ENCODE measurements at places on chromosomes 5 and 9.

GRCh38 chr5:40572937-40573336 is 106.8 kb upstream of the PTGER4 start:
- DNase-seq, result no peak

- DNase-seq, result no peak
Measured at GRCh38 chr5:36238502-36239295, 3.0 kb downstream of the NADK2 start.

GRCh38 chr5:171632616-171633015 is 153.0 kb upstream of the SMIM23 start:
- DNase-seq, result no peak

DNA sequence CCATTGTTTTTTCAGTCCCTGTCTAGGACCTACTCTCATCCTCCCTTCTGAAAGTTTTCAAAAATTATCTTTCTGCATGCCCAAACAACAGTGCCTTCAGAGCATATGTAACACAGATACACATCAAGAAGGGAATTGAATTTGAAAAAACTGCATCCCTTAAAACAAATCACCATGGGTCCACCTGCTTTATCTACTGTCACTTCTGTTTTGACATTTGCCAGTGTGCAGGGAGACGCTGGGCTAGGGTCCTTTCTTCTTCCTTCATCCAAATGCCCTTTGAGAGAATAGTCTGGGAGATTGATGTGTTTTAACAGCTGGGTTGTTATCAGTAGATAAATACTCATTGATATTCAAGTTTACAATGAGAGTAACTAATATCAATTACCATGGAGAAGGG is 1630.1 kb downstream of the MAT2B start:
- DNase-seq, result no peak

DNA sequence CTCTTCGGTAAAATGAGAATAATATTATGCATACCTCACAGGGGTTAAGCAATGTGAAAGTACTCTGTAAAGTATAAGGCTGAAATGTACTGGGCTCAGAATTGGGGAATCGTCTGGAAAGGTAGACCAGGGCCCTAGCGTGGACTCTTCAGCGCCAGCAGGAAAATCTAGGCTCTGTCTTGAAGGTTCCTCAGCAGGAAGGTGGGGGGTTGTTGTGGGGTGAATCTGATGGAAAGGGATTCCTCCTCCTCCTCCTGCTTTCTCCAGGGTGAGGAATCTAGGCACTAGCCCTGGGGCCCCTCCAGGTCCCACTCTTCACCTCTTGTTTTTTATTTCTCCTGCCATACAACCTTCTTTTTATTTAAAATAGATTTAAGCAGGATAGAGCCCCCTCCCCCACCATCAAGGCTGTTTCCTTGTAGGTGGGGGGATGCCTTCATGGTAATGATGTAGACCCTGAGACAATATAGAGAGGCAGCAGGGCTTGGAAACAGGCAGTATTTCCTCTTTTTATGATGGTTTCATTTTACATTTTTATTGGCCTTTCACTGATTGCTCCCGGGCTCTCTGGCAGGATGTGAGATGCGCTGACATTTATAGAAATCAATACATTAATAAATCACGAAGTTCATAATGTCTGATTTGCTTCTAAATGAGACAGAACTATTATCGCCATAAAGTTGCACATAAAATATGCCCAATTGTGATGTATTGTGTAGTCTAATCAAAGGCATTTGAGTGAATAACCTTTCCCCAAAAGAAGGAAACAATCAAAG is 78.9 kb upstream of the GABRP start:
- no peak for DNase-seq

- no peak for DNase-seq
Measured at GRCh38 chr5:36244076-36244475, 2.4 kb upstream of the NADK2 start.

GRCh38 chr5:90476391-90476790 is 1.7 kb downstream of the POLR3G start:
- no peak for DNase-seq

DNA sequence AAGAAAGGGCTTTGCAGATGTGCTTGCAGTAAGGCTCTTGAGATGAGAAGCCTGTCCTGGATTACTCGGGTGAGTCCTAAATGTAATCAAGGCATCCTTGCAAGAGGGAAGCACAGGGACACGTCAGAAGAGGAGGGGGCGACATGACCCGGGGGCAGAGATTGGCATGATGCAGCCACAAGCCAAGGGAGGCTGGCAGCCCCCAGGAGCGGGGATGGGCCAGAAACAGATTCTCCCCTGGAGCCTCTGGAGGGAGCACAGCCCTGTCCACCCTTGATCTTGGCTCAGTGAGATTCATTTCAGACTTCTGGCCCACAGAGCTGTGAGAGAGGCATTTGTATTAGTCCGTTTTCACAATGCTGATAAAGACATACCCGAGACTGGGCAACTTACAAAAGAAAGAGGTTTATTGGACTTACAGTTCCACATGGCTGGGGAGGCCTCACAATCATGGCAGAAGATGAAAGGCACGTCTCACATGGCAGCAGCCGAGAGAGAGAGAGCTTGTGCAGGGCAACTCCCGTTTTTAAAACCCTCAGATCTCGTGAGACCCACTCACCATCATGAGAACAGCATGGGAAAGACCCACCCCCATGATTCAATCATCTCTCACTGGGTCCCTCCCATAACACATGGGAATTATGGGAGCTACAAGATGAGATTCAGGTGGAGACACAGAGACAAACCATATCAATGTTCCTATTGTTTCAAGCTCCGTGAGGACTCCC is 76.1 kb downstream of the ADAMTS2 start:
- DNase-seq, result no peak

- DNase-seq, result no peak
Measured at GRCh38 chr9:88531920-88532698, 2.9 kb upstream of the NXNL2 start.

GRCh38 chr9:123712399-123712798 is 217.5 kb downstream of the DENND1A start:
- no peak for DNase-seq

DNA sequence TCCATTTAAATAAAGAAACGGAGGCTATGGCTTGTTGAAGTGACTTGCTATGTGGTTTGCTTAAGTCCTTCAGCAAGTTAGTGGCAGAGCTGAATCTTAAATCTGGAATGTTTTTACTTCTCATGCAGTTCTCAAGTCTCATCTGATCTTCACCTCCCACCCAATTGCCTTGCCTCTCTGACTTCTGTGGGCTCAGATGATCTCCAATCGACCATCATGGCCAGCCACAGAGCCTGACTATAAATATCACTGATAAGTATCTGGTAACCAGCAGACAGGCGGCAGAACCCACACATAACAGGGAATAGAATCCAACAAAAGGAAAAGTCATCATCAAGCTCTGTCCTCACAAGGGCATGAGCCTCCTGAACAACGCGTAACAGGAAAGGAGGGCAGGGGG is 149.9 kb downstream of the FAM114A2 start:
- DNase-seq, result no peak

DNA sequence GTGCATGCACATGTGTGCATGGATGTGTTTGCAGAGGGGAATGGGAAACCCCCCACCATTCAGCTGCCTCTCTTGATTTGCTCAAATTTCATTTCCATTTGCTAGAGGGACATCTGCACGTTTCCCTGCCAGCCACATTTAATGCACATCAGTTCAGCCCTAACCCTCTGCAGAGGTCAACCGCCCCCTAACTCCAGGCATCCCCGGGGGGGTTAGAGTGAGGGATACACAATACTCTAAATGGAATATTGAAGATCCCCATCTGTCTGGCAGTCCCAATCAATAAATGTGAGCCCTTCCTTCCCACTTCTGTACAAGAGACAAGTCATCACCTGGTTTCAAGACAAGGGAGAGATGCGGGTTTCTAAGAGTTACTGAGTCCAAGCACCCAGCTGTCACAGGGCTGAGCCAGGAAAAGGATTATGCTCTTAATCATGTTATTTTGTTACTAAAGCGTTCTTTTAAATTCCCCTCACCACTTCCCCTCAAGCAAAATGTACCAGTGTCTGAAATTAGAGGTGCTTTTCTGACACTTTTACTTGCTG is 134.1 kb downstream of the SEMA6A start:
- DNase-seq, result no peak

- no peak for DNase-seq
Measured at GRCh38 chr9:97808972-97809371, 44.1 kb upstream of the FOXE1 start.

- no peak for DNase-seq
Measured at GRCh38 chr9:114184071-114184470, 28.7 kb downstream of the COL27A1 start.

- no peak for DNase-seq
Measured at GRCh38 chr9:125446561-125447094, 185.0 kb downstream of the GAPVD1 start.

- no peak for DNase-seq
Measured at GRCh38 chr9:130276121-130276520, 10.6 kb downstream of the HMCN2 start.

GRCh38 chr5:52603778-52604554 is 183.8 kb upstream of the ITGA1 start:
- DNase-seq, result no peak

- DNase-seq, result no peak
Measured at GRCh38 chr5:151264113-151264512, 11.1 kb downstream of the GM2A start.

GRCh38 chr9:23934291-23934906 is 108.4 kb upstream of the ELAVL2 start:
- DNase-seq, result no peak

DNA sequence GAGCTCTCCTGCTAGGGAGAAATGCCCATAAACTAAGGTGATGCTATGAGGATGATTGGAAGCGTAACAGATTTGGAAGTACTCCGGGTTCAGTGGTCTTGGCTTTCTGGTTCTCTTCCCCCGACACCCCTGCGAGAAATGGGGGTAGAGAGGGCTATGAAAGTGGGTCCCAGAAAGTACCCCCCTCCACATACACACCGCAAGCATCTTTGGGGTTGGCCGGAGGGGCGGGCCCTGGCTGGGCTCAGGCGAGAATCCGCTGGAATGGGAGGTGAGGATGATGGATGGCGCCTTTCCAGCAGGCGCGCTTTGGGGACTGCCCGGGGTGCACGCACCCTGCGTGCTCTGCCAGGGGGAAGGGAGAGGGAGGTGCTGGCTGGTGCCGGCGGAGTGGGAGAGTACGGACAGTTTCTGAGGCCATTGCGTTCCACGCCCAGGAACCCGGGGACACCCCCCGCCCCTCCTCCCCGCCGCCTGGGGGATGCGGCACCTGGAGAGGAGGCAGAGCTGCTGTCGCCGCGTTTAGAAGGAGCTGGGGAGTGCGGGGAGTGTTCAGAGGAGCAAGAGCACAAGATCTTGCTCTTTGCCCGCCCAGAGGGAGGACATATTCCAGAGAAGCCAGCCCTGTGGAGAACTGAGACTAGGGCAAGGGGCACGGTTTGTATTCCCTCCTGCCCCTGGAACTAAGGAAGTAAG is 1.9 kb downstream of the PCSK5 start:
- DNase-seq, result no peak

DNA sequence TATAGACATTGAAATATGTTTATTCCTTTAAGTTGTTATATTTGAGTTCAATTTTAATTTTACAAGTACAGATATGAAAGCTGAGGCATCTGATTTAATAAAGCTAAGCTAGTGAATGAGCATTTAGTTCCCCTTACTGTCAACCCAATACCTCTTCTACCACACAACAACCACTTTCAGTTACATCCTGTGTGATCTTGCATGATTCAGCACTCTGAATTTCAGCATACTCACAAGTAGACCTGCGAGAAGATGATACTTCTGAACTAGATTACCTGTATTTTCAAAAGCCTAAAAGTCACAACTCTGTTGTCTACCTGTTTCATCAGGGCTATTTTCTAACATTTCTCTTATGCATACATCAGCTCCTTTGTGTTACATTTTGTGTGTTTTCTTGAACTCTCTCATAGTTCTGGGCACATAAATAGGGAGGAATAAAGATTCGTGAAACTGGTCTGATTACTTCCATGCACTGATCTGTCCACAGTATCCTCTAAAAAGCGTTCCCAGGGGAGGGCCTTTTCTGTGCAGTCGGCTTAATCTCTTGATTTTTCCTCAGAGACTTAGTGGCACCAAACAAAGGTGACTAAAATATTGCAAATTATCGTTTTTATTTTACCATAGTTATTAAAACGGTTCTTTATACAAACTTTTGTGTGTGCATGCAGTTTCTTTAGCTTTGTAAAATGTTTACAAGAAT is 2025.5 kb upstream of the NUDT12 start:
- DNase-seq, result no peak

DNA sequence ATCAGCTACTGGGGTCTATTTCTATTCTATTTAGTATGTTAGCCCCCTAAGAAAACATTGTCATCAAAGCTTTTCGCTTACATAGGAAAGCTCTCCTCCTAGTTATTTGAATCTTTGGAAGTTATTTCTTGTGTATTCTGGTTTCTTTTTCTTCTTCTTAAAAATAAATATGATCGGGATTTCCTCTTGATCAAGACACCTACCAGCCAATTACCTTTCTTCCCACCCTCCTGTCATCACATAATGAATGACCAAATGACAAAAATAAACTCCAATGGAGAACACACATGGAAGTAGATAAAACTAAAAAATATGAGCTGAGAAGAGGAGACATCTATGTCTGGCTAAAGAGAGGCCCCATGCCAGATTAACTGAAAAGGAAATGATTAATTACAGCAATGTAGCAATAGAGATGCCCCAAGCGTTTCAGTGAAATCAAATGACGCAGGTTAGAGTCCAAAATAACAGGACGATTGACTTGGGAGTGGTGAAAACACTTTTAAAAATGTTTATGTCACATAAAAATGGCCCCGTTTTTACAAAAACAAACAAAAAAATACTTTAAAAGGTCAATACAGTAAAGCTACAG is 59.5 kb upstream of the PCSK1 start:
- peak; percentile 57 for DNase-seq

GRCh38 chr5:156800929-156801328 is 49.2 kb upstream of the PPP1R2B start:
- no peak for DNase-seq

DNA sequence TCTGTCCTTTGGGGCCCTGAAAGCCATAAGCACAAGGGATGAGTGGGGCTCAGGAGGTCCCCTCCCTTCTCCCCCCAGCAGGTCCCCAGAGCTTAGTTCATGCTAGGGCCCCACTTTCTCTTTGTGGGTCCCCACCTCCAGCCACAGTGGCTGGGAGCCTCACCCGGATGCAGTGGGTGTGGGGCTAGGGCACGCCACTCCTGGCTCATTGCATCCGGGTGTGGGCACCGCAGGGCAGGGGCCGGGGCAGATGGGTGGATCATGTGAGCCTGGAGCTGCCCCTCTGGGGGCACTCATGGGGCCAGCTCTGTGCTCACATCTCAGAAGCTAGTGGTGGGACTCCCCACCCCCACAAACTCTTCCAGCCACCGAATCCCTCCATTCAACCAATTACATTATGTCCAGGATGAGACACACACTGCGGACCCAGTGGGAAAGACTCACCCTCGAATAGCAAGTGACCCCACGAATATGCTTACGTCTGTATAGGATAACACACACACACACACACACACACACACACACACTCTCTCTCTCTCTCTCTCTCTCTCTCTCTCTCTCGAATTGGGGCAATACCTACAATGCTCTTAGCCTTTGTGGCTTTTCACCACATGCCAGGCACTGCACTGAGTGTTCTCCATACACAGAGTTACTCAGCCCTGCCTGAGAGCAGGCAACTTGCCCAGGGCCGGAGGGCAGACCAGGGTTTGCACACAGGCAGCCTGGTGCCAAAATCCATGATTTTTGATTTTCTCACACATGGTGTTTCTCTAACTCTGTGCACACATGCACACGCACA is 16.8 kb upstream of the PHYKPL start:
- no peak for DNase-seq
